ENCODE measurements at places on chromosomes 3 and 15.

GRCh38 chr3:118557513-118557912 lies 477.1 kb downstream of the IGSF11 start:
- no peak for DNase-seq

DNA sequence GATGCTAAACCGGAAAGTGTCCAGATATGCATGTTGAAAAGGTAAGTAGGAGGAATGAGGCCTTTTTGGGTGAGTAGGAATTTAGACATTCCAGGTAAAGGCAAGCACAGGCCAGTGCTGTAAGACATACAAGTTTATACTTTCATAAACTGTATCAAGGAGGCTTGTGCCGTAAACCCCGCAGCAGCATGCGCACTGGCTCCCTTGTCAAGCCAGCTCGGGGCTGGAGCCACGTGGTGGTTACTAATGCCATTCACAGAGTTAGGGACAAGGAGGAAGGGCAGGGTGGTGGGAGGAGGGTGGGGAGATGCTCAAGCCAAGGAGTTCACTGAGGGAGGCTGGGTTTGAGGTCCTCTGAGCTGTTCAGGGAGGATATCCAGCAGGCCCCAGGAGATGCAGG lies 35.8 kb downstream of the PLD1 start:
- no peak for DNase-seq

GRCh38 chr3:115164374-115165221 lies 17.5 kb upstream of the ZBTB20 start:
- DNase-seq = no peak

- no peak for DNase-seq
Measured at GRCh38 chr15:44450172-44450571, 22.7 kb downstream of the CTDSPL2 start.

DNA sequence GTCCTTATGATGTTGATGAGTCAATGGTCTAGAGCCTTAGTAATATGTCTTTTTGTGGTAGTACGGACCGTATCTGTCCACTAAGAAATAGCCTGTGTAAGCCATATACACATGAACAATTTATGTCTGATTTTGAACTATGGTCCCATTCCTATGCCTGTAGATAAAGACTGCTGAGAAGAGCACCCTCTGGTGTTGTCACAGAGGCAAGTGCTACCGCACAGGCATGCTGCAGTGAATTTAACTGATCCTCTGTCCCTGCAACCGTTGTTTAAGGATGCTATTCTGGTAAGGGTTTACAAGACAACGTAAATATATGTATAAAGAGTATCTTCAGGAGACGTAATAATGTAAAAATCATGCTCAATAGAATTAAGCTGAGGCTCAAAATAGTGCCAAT lies 170.7 kb downstream of the UBE3A start:
- DNase-seq = no peak

DNA sequence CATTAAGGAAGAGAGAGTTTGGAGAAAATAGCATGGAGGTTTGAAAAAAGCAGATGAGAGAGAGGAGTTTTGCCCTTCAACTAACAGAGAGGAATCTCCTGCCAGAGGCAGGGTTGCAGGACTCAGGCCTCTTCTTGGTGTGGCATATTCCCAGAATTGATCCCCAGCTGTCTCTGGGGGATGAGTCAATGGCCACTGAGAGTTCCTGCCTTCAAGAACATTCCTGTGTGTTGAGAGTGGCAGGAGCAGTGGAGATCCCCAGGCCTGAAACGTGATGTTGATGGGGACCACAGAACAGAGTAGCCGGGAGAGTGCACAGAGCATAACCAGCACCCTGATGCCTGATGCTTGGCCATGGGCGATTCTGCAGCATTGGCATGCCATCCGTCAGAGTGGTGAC lies 348.4 kb upstream of the THBS1 start:
- no peak for DNase-seq

DNA sequence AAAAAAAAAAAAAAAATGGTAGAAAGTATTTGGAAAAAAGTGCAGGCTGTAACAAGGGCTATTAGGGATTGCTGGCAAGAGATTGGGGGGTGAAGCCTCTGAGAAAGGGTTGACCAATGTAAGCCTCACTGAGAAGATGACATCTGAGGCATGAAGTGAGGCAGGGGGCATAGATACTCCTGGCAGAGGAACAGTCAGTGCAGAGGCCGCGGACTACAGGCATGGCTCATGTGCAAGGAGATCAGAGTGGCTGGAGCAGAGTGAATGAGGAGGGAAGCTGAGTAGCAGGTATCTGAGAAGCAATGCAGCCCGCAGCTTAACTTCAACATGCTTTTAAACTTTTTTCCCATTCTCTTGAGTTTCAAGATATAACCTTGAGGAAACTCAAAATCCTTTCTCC lies 5.4 kb downstream of the FBXL22 start:
- no peak for DNase-seq

DNA sequence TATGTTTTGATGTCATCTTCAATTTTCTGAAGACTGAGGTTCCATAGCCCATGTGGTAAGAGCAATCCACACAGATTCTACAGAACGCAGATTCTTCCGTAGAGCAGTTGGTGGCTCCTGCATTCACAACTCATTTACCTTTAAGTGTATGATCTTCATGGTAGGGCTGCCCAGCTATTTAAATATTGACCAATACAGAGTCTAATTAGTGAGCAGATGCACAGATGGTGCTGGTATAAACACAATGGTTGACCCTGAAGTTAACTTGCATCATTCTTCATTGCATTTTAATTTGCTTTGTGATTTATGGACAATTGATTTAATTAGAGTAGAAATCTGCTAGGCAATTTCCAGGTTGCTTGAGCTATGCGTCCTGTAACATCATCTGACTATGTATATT lies 269.2 kb downstream of the SQOR start:
- no peak for DNase-seq

GRCh38 chr3:151992326-151993041 lies 119.0 kb downstream of the SUCNR1 start:
- DNase-seq = no peak

- no peak for DNase-seq
Measured at GRCh38 chr3:12449889-12450682, 34.2 kb upstream of the TSEN2 start.

DNA sequence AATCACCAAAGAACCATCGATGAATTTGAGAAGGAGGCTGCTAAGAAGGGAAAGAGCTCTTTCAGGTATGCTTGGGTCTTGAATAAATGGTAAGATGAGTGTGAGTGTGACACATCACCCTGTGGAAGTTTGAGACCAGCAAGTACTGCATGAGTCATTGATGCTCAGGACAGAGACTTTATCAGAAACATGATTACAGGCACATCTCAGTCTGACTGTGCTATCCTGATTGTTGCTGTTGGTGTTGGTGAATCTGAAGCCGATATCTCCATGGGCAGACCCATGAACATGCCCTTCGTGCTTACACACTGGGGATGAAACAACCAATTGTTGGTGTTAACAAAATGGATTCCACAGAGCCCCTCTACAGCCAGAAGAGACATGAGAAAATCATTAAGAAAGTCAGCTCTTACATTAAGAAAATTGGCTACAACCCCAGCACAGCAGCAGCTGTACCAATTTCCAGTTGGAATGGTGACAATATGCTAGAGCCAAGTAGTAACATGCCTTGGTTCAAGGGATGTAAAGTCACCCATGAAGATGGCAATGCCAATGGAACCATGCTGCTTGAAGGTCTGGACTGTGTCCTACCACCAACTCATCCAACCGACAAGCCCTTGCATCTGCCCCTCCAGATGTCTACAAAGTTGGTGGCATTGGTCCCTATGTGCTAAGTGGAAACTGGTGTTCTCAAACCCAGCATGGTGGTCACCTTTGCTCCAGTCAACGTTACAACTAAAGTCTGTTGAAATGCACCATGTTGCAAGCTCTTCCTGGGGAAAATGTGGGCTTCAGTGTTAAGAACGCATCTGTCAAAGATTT lies 20.5 kb downstream of the TM4SF4 start:
- DNase-seq = no peak

GRCh38 chr3:150371741-150372254 lies 36.3 kb upstream of the TSC22D2 start:
- DNase-seq = no peak

DNA sequence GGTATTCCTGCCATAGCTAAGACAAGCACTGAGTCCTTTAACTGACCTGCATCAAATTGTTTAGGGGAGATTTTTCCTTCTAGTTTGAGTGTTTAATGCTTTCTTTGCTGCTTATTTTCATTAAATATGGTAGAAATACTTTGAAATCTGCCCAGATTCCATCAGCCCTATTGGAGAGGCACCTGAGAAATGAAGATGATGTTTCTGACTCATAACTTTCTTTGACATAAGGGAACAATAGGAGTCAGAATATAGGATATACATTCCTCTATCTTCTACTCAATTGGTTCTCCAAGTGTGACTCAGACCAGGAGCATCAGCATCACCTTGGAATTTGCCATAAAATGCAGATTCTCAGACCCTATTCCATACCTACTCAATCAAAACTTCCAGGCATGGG lies 27.4 kb downstream of the BTD start:
- no peak for DNase-seq

GRCh38 chr3:119296727-119297122 lies 2.5 kb downstream of the ARHGAP31 start:
- DNase-seq = no peak

DNA sequence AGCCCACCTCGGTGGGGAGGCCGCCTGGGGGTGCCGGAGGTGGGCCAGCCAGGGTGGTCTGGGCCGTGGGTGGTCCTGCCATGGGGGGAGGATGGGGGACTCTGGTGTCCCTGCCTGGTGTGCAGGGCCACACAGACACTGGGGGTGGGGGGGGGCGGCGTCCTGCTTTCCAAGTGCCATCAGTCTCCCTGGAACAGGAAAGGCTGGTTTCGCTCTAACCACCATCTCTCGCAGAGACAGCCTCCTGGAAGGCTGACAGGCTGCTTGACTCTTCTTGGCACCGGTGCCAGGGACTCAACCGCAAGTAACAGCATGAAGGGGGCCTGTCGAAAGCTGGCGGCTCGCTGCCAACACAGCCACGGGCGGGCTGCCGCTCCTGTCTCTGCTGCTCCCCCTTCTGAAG lies 40.3 kb downstream of the RGMA start:
- no peak for DNase-seq

- no peak for DNase-seq
Measured at GRCh38 chr15:43225201-43225949, 4.6 kb upstream of the EPB42 start.

DNA sequence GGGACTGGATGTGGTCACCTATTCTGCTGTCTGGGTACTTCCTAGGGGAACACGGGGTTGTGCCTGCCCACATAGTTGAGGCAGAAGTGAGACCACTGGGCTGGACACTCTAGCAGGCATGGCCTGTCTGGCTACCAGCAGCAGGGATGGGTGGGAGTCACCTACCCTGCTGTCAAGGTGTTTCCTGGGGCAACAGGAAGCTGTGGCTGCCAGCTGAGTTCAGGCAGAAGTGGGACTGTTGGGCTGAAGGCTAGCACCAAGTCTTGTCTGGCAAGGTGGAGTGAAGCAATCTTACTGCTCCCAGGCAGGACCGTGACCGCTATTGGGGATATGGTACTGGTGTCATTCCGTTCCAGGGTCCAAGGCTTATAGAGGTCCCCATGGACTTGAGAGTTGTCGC lies 20.3 kb upstream of the ZDHHC23 start:
- no peak for DNase-seq

DNA sequence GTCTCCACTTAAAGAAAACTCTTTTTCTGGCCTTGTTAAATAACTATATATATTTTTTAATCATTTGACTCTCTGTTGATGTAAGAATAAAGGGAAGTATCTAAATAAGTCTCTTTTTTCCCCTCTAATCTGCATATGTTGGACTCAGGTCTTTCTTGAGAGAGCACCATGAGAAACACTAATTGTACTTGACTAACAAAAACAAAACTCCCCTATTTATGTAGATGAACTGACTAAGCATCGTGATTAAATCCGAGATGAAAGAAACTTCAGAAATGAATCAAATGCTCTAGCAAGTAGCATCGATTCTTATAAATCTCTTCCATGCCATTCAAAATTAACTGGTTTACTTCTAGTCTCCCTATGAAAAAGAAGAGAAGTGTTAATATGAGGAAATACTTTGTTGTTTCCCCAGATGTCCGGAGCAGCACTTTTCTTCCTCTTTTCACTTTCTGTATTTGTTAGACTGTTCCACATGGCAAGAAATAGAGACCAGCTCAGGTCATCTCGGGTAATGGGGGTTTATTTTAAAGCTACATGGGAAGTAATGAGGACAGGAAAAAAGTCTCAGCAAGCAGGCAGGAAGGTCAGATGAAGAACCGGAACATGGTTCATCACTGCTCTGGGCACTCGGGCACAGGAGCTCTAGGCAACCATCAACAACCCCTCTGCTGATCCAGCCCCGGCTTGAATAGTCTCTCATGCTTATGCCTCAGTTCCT lies 288.3 kb downstream of the CNTN6 start:
- DNase-seq = no peak

- no peak for DNase-seq
Measured at GRCh38 chr3:160312014-160312624, 86.9 kb downstream of the C3orf80 start.

DNA sequence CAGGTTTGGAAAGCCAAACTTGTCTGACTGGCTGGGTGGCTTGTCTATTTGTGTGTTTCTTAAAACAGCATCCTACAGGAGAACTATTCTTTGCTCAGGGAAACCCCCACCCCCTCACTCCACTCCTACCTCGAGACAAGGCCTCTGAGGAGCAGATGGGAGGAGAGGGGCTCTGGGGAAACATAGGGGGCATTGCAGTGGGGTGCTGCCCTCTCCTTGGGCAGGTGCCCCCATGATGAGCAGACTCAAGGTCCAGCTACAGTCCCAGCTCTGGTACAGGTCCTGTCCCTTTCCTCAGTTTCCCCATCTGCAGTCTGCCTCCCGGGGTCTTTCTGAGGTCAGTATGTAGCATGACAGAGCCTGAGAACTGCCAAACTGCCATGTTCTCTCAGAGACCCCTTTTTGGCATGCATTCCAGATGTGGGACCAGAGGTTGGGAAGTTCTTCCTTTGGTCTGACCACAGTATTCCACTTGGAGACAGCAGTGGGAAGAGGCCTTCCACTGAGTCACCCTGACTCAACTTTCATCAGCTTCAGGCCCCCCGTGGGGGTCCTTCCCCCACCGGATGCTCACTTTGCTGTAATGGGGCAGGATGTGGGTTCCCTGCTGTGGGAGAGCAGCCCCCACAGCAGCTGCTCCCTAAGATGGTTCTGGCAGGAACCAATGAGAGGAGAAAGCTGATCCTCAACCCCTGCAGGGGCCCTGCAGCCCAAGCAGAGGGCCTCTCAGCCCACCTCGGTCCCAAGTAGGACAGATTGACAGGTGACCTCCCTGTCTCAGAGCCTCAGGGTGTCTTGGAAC lies 32.3 kb upstream of the CYP11A1 start:
- DNase-seq = no peak

- DNase-seq = no peak
Measured at GRCh38 chr3:100370756-100371155, 30.1 kb downstream of the TOMM70 start.

GRCh38 chr3:60803216-60804173 lies 447.8 kb downstream of the FHIT start:
- no peak for DNase-seq

GRCh38 chr15:29039466-29040369 lies 153.9 kb downstream of the APBA2 start:
- no peak for DNase-seq
